Fibroblast of the conjunctiva (primary cell): ENCODE measurements at places on chromosomes 13 and 19.

- no peak for DNase-seq
Measured at GRCh38 chr13:90070837-90071525, 1276.5 kb upstream of the MIR17HG start.

DNA sequence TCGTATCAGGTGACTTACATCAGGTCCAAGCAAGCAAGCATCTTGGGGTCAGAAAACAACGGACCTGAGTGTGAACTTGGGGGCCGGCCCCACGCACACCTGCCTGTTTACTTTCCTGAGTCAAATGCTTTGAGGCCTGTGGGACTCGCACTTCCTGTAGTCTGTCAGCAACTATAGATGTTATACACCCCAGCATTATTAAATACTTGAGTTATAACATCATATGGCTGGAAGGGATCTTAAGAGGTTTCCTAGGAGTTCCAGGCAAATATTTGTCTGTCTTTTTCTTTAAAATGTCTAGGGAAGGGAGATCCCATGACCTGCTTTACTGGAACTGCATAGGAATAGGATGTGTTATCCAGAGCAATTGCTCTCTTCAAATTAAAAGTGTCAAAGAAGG is 280.6 kb downstream of the SHISA2 start:
- no peak for DNase-seq

DNA sequence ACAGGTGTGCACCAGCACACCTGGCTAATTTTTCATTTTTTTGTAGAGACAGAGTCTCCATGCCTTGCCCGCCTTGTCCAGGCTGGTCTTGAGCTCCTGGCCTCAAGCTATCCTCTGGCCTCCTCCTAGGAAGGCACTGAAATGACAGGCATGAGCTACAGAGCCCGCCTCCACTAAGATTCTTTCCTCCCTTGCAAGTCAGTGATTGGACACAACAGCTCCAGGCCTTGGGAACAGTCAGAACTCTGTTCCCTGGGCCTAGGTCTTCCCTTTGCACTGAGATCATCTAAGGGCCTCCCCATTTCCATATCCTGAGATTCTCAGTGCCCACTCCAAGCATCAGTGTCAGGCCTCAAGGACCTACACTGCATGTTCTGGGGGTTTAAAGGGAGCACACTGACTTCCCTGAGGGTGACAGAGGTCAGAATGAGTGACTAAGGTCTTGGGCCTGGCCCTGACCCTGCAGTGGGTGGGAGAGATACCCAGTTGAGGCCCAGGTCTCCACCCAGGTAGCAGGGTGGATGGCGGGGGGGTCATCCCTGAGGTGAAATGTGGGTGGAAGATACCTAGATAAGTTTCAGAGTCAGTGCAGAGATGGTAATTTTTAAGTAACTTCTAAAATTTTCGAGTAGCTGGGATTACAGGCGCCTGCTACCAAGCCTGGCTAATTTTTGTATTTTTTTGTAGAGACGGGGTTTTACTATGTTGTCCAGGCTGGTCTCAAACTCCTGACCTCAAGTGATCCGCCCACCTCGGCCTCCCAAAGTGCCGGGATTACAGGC is 17.3 kb upstream of the ERCC1 start:
- no peak for DNase-seq

DNA sequence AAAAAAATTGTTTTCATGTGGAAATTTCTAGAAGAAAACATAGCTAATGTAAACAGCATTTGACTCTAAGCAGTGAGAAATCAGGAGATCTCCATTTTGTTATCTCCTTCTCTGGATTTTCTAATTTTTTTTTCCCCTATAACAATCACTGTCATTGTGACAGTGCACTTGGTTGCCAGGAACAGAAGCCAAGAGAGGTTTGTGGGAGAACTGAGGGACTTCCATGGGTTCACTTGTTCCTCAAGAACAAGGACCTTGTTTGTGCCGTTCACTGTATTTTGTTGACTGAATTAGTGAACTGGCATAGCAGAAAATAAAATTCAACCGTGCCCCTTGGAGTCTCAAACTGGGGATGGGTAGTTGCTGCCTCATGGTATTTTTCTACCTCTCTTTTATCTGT is 17.1 kb downstream of the SHISA7 start:
- DNase-seq, result no peak

DNA sequence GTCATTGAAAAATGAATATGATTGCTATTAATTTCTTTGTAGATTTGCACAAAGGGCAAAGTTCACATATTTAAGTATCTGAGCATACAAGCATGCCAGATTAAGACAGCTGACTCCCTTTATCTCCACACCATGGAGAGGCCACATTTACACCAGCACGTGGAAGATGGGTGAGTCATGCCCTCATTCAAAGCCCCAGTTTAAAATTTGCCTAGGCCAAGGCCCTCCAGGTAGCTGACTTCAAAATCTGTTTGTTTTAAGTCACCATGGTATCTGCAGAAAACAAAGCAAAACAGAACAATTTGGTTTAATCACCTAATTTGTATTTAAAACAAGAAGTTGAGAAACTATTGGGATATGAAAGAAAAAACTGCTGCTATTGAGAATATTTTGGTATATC is 109.2 kb downstream of the ESD start:
- no peak for DNase-seq

DNA sequence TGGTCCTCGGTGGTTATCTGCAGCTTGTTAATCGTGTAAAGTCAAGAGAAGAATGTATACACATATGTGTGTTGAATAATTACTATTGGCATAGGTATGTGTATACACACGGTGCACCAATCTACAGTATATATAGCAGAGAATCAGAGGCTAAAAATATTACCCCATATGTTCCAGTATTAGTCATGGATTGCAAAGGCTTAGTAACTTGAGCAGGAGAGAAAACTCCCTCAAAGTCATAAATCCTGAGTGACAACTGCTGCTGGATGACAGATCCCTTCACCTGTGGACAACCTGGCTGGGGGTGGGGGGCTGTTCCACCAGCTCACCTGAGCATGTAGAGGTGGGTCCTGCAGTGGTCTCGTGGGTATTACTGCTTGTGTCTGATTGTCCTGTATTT is 185.0 kb downstream of the ZNF536 start:
- no peak for DNase-seq
